Liver (tissue), 10 donors: ENCODE measurements at places on chromosomes 2 and 18. TPM values are rescaled to one million over a fixed set of nuclear protein-coding genes. Genes with fewer than 3 reads are reported as not detected.

DNA sequence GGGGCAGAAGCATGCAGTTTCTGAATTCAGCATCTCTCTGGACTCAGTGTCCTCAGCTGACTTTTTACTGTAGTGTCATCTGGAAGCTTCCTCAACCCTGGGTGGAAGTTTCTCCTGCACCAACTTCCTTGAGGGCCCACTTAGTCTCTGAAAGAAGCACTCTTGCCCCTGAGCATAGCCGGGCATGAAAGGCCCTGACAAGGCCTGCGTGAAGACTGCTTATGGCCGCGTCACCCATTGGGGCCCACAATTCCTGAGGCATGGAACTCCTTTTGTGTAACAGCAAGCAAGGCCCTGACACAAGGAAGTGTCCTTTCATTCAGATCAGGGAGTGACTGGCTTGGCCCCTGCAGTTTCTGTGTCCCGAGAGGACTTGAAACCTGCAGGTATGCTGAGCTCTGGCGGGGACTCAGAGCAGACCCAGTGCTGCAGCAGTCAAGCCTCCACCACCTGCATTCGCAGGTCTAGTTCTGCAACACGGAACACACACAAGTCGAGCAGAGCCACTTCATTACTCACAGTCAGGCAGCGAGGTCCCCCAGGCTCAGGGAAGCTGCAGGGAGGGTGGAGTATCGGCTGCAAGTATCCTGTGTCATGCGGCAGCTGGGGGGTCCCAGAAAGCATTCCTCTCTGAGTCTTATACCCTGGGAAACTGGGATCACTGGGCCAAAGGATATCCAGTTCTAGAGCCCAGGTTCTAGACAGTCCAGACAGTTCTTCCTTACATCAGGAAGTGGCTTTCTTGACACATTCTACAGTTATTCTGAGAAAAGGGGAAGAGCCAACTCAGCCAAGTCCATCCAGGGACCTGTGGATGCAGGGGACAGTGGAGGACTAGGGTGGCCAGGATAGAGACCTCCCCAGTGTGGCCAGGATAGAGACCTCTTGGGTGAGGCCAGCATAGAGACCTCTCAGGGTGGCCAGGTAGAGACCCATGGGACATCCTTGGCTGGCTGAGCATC lies 35.6 kb upstream of the PRLH start:
- no peak for DNase-seq

- DNase-seq: no peak
These were observed 48.1 kb upstream of the RPL31 start for GRCh38 chr2:100954044-100954420.

GRCh38 chr2:237307474-237307873 lies 106.5 kb downstream of the COL6A3 start:
- DNase-seq: no peak

DNA sequence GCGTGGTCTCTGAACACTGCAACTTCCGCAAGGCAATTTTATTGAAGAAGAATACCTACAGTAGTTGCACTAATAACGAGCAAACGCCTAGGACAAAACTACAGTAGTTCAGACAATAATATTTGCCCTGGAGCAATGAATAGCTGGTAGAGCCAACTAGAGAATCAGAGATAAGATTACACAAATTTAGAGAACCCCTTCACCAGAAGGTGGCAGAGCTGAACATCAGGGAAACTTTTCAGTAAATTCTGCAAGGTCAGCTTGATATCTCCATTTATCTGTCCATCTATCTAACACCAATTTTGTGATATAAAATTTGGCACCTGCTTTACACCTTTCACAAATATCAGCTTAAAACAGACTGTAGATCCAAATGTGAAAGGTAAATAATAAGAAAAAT lies 43.8 kb downstream of the CDH19 start:
- no peak for DNase-seq

GRCh38 chr2:152497481-152498052 lies 162.6 kb downstream of the FMNL2 start:
- no peak for DNase-seq

DNA sequence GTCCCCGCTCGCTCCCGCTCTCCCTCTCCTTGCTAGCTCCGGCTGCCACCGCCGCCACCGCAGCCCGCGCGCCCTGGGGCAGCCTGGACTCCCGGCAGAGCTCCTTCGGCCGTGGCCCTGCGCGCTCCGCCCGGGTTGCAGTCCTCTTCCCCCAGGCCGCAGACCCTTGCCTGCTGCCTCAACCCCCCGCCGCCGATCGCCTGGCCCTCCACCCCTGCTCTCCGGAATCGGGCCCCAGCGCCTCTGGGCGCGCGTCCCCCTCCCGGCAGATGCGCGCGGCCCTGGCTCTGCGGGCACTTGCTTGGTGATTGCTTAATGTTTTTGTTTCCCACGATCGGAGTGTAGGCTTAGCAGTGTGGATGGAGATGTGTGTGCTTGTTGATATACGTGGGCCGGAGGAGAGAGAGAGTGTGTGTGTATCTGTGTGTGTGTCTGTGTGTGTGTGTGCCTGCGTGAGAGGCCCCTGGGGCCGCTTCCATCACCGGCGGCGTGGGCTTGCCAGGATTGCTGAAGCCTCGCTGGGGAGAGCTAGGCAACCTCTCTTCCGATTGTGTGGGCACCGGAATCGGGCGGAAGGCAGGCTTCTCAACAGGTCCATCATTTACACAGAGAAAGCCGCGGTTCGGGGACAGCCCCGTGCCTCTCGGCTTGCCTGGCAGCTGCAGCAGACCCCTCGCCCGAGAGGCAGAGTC lies 877 bp downstream of the INHBB start:
- DNase-seq: no peak

DNA sequence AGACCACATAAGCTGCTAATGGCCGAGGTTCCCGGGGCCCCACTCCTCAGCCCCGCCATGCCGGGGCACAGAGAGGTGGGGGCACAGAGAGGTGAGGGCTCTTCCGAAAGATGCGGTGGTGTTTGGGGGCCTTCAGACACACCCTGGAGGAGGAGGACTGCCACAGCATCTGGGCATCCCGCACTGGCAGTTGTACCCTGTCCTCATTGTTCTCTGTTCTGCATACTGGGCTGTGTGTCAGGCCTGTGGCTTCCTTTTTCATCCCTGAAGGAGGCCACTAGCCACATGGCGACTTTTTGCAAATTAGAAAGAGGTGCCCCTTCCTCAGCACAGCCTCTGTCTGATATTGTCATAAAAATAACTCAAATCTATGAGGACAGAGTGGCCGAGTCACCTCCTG lies 150.1 kb downstream of the CTIF start:
- no peak for DNase-seq

GRCh38 chr2:11387100-11387390 lies 42.6 kb upstream of the ROCK2 start:
- DNase-seq: no peak

BARD1 gene
- 3.8 TPM for total RNA-seq

AQP12A gene
- not detected for total RNA-seq

REG3A gene
- total RNA-seq: not detected

SULT1C2 gene
- total RNA-seq: 8.9 TPM
